ENCODE measurements at places on chromosomes 1 and 21.

- no peak for DNase-seq
These were observed 491.1 kb downstream of the KIF26B start for GRCh38 chr1:245645894-245646293.

DNA sequence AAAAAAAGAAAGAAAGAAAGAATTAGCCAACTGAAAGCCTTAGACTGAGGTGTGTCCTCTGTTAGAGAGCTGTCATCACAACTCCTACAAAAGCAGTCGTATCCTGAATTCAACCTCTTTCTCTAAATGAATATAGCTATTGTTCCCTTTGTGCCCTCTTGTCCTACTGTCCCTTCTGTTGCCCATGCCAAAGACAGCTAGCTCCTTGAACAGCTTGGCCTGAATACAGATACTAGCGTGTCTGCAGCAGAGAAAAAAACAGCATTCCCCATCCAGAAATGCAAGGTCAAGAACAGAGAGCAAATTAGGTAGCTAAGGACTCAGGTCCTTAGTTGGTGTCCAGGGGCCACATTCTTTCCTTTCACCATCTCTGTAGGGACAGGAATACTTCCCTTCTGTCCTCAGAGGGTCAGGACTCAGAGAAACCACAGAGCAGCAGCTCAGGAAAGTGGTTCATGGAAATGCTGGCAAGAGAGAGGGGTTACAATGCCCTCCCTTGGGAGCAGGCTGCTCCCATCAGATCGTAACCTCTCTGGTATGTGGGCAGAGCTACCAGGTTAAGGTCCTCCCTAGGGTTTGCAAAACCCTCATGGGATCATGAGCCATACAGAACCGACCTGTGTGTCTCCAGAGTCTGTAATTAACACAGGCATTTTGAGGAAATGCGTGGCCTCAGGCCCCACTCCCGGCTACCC is 1.8 kb upstream of the ZBTB48 start:
- DNase-seq = no peak

DNA sequence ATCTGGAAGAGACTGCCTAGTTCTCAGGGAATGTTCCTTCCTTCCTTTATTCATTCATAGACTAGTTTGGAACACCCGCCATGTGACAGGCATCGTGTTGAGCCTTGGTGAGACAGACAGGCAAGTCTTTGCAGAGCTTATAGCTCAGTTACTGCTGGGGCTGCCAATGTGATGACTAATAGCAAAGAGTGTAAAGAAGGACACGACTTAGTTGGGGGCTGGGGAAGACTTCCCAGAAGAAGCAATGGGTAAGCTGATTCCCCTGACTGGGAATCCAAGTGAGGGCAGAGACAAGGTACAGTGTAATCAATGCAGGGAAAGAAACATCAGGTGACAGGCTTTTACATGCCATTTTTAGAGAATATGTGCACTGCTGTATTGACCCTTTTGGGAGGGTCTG is 51.2 kb downstream of the TENT5C start:
- peak; percentile 25 for DNase-seq

DNA sequence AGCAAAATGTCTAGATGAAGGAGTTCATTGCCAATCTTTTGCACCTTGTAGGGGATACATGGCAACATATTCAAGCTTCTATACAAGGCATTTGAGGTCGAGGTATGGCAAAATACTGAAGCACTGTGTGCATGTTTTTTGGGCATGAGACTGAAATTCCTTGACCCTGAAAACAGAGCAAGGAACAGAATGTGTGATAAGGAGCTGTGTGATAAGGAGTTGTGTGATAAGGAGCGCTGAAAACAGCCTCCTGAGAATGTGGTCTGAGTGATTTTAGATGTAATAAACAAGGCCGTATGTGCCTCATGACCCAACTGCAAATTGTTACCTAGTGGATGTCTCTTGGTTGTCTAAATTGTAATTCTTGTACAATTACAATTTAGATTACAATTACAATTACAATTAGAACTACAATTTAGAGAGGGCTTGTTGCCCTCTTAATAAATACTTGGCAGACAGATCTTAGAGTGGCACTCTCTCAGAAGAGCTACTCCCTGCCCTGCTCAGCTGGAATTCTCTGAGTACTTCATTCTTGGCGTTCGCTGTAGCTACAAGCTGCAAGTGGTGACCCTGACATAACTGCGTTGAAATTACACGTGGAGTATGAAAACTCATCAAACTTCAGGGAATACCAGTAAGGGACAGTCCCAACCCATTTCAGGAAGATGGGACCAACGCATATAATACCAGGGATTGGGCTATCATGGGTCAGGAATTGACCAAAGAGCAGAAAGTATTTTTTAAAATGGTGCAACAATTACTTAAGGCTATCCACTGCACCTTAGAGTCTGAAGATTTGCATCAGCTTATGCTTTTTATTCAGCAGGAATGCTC is 20.0 kb upstream of the ITLN1 start:
- no peak for DNase-seq

DNA sequence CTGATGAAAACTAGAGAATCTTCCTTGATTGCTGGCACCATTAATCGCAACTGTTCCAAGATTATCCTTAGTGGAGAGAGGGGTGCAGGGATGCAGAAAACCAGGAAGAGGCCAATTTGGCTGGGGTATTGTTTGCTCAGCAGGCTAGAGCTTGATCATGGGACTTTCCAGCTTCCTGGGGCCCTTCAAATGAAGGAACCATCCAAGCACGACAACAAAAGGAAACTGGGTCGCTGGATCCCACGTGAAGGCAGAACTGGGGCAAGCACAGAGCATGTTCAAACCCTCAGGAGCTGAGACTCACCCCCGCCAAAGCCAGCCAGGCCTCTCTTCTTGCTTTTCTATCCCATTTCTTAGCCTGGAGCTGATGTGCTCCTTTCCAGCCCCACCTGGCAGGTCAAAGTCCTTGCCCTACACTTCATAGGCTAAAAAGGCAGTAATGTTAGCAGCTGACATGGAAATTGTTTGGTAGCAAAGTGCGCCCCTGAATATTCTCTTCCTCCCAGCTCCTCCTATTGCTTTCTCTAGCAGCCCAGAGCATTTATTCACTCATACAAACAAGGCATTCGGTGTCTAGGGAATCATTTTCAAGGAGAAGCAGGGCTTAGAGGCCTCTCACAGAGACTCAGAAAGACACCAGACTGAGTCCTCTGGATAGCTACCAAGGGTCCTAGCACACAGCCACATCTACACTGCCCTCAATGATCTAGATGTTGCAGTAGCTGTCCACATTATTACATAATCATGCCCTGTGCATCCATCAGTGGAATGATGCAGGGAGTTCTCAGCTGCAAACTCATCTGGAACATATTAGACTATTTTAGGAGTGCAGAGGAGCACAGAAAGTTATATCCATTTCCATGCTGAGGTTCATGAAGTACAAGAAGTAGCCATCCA is 11.5 kb downstream of the KCNA2 start:
- no peak for DNase-seq

DNA sequence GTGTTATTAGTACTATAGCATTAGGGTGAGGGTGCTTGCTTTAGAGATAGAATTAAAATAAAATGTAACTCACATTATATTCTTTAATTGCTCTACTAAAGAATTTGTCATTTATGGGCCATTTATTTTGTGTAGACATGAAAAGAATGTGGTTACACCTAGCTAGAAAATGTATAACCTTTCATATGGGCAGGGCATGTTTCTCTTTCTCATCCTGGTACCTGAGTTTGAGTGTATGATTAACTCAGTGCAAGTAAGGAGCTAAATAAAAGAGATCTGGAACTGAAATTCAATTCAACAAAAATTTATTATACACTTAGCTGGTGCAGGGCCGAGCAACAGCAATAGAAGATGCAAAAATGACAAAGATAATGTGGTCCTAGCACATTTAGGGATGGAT is 47.4 kb downstream of the MAP3K7CL start:
- DNase-seq = no peak

Data from CD4-positive, alpha-beta T cell treated with Interferon alpha-2 for 1 hour (primary cell).